ENCODE measurements at places on chromosomes 5 and 9. TPM values are rescaled to one million over a fixed set of nuclear protein-coding genes. Genes with fewer than 3 reads are reported as not detected.

Gene MATR3
- total RNA-seq: 183 TPM

Gene PTPA
- 159 TPM for total RNA-seq

Gene INSL4
- not detected for total RNA-seq

Gene SEMA5A
- 17.7 TPM for total RNA-seq

Gene BDP1
- 21.3 TPM for total RNA-seq

Gene NUTM2G
- total RNA-seq: not detected

Gene ENTREP1
- total RNA-seq: under 0.01 TPM

Gene PCDHGC5
- total RNA-seq: 2.6 TPM

Gene SLC4A9
- total RNA-seq: not detected

Gene CKMT2
- 19.3 TPM for total RNA-seq

Gene FOXI1
- not detected for total RNA-seq

Gene ITGA2
- total RNA-seq: 50.1 TPM

Gene ADCY2
- under 0.01 TPM for total RNA-seq

Gene LECT2
- total RNA-seq: not detected

Gene FGD3
- total RNA-seq: not detected

Gene GLRA1
- total RNA-seq: not detected

Gene MED7
- total RNA-seq: 9.8 TPM

Gene FBP2
- not detected for total RNA-seq

Gene TEX53
- total RNA-seq: not detected

Gene SPINK6
- total RNA-seq: not detected

Gene GDNF
- 0.83 TPM for total RNA-seq

Gene PCDHGA5
- total RNA-seq: 2.6 TPM

Gene FAM78A
- total RNA-seq: 0.33 TPM

Gene LRRC19
- total RNA-seq: not detected

Gene MARVELD2
- total RNA-seq: 1.3 TPM

Data from fibroblast of lung (primary cell).